Peyer's patch (tissue), 4 donors: ENCODE measurements at places on chromosomes 6 and 20.

- DNase-seq, result no peak
Measured at GRCh38 chr20:63625771-63626423, 1.0 kb downstream of the GMEB2 start.

DNA sequence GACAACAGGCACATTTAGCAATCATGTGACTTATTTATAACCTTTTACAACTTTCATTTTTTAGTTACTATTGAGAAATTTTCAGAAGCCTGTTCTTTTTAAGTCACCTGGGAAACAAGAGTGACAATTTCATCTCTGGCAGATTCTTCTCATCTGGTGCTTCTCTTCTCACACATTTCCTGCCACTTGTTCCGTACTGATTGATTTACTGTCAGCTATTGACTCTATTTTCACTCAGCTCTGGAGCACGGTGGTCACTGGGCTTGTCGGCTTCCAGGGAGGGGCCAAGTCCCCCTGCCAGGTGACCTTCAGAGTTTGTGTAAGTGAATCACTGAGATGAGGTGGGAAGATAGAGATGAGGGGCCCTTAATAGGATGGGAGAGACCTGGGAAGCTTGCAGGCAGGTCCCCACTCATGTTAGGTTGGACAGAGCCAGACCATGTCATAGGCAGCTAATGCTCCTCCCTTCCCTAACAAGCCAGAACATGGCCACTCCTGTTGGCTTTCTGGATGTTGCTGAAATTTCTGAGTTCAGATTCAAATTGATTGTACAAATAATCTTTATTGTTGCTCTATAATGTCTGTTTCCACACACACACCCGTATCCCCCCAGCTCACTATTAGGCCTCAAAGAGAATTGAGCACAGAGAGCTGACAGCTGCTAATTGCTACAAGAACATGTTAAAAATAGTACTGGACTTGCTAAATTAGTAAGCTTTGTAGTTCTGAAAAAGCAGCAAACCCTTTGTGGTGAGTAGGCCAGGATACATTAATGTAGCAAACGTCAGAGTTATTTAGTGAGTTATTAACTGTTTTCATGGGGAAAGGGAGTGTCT lies 13.3 kb downstream of the DUSP22 start:
- no peak for DNase-seq

- no peak for DNase-seq
Measured at GRCh38 chr6:49082611-49083010, 380.4 kb downstream of the MMUT start.

DNA sequence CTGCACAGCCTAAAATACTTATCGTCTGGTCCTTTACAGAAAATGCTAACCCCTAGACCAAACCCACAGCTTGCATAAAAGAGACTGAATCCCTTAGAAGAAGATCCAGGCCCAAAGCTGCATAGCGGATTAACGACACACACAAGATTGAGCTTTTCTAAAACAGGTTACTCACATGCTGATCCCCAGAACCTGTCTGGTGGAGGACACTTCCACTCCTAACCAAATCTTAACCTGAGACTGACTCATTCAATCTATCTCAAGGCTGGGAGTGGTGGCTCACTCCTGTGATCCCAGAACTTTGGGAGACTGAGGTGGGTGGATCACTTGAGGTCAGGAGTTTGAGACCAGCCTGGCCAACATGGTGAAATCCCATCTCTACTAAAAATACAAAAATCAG lies 2.8 kb upstream of the SLPI start:
- DNase-seq, result no peak

GRCh38 chr6:162485464-162485863 lies 242.1 kb downstream of the PRKN start:
- no peak for DNase-seq

DNA sequence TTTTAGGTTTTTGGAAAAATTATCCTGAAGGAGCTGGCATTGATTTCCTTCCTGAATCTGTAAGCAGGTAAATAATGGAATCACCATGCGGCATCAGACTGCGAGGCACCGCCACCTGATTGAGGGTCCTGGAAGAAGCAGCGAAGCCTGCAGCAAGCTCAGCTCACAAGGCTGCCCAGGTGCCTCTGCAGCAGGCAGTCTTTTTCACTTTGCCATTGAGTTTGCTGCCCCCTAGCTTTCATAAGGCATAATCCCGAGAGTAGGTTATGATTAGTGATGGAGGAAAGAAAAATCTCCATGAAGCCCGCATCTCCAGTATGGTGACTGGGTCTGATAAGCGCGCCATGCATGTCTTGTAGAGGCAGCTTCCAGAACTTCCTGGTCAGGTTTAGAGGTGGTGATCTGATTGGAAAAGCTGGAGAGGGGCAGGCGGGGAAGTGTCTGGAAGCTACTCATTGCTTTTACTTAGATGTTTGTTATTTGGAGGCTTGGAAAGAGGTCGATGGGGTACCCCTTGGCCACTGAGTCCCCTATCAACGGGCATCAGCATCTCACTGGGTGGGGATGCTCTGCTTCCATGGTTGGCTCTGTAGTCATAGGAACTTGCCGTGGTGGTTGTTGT lies 26.7 kb downstream of the IYD start:
- DNase-seq, result no peak

DNA sequence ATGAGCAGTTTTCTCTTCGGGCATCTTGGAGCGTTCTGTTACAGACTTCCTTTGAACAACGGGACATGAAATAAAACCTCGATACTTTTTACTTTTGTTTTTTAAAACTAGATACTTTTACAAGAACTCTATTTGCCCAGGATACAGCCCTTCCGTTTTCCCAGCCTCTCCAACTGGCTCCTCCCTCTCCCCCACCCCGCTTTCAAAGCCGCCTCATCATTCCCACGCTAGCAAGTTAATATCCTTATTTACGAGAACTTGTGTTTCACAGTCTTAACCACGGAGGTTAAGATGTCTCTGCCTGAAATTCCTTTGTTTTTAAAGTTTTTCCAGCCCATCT lies 241 bp upstream of the CFAP206 start:
- no peak for DNase-seq

DNA sequence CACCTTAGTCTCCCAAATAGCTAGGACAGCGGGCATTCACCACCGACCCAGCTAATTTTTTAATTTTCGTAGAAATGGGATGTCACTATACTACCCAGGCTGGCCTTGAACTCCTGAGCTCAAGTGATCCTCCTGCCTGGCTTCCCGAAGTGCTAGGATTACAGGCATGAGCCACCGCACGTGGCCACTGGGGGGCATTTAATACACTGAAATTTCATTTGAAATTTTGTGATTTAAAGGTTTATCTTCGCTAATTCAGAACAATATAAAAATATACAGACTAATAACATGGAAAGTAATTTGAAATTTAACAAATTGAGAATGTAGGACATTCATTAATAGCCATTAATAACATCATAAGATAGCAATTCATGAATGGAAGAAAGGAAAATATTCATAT lies 20.5 kb upstream of the TBC1D32 start:
- DNase-seq, result no peak

GRCh38 chr20:31894980-31895675 lies 24.7 kb downstream of the TTLL9 start:
- no peak for DNase-seq

GRCh38 chr6:56004426-56004825 lies 129.0 kb upstream of the BMP5 start:
- no peak for DNase-seq

DNA sequence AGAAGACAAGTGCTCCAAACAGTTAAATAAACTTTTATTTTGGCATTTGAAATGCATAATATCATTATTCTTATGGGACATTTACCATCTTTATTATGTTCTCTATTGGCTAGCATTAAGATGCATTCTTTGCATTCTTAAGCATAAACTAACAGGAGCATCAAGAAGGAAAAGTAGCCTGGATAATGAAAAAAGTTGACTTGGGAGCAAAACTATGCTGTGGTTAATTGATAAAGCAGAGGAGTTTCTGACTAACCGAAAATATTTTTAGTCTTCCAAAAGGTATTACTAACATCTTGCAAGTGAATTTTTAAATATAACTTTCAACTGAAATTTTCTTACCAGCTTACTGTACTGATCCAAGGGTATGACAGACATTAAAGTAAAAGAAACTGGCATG lies 140.3 kb downstream of the FLRT3 start:
- no peak for DNase-seq

DNA sequence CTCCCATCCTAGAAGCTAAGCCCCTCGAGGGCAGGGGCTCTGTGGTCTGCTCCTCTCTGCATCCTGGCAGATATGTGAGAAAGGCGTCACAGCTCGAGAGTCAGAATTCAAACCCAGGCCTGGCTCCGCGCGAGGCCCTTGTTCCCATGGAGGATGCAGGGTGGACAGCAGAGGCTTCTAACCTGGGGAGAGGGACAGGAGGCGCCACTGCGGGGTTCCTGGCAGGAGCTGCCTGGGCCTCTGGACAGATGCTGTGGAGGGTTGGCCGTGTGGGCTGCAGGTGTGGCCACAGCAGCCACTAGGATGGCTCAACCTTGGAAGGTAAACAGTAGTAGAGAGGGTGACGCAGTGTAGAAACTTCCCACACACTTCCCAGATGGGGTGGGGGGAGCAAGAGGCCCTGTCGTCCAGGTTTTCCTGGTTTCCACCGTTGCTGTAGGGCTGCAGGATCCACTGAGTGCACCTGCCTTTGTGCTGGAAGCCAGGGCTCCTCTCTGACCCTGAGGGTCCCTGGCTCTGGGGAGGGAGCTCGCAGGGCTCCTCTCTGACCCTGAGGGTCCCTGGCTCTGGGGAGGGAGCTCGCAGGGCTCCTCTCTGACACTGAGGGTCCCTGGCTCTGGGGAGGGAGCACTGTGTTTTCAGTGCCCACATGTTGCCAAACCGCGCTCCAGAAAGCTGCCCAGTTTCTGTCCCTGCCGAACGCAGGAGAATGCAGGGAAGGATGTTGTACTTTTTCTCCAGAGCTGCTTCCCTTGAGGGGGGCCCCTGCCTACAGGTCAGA lies 14.2 kb downstream of the RBM38 start:
- DNase-seq, result no peak

GRCh38 chr20:57821935-57822334 lies 112.1 kb upstream of the PMEPA1 start:
- no peak for DNase-seq

DNA sequence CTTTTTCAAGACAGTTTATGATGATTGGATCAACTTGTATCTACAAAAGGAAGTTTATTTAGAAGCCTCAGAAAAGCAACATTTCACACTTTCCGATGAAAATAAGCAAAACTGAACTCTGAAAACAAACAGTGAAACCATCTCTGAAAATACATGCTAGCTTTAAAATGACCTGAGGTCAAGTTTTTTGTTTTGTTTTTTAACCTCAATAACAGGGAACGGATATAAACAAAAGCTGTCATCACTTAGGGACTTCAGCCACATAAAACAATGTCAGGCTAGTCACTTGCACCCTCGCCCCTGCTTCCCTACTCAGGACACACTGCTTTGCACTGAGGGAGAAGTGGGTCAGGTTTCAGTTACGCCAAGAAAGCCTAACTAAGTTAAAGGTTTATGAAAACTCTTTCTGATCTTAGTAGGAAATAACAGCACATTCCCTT lies 11.6 kb downstream of the BACH2 start:
- no peak for DNase-seq

- peak; percentile 74 for DNase-seq
Measured at GRCh38 chr6:137811121-137811915, 55.7 kb upstream of the TNFAIP3 start.
